ENCODE measurements at places on chromosomes 1 and 21.

GRCh38 chr1:105398909-105399308 is 1649.2 kb downstream of the AMY1C start:
- no peak for DNase-seq

DNA sequence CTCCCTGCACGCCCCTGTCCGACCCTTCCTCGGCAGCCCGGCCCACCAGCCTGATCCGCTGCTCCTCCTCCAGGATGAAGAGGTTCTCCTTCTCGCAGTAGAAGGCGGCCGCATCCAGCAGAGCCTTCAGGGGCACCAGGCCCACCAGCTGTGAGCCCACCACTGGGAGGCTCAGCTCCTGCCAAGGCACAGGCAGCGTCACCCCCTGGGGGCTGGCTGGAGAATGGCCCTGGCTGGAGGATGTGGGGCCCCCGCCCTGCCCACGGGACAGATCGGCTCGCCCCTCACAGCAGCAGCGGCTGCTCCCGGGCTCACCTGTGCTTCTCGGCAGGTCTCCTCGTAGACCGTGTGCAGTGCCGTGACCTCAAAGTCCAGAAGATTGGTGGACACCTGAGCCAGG is 5.3 kb downstream of the FTCD start:
- no peak for DNase-seq

- no peak for DNase-seq
Measured at GRCh38 chr1:60984062-60984799, 98.1 kb upstream of the NFIA start.

DNA sequence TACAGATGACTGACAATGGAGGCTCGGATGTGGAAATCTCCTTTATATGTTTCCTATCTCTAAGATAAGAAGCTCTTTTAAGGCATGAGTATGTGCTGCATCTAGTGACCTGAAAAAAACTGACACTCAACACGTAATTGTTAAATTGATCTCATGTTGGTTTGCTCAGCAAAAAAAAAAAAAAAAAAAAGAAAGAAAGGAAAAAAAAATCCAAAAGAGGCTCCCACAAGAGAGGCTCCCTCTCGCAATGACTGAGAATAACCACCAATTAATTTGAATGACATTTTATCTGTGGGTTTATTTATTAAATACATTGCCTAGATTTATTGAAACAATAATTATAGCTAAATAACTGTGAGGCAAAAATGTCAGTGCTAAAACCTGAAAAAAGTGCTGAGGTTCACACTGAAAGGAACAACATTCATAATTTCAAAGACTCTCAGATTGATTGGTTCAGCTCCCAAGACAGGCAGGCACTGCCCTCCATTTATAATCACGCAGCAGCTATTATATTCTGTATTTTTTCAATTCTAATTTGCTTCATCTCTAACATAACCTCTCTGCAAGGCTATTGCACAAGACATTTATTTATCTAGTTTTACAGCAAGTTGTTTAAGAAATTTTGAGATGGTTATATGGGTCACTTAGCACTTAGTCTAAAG is 184.5 kb upstream of the TMPRSS15 start:
- DNase-seq, result no peak

- DNase-seq, result no peak
Measured at GRCh38 chr1:25685938-25686665, 69.5 kb downstream of the MAN1C1 start.

DNA sequence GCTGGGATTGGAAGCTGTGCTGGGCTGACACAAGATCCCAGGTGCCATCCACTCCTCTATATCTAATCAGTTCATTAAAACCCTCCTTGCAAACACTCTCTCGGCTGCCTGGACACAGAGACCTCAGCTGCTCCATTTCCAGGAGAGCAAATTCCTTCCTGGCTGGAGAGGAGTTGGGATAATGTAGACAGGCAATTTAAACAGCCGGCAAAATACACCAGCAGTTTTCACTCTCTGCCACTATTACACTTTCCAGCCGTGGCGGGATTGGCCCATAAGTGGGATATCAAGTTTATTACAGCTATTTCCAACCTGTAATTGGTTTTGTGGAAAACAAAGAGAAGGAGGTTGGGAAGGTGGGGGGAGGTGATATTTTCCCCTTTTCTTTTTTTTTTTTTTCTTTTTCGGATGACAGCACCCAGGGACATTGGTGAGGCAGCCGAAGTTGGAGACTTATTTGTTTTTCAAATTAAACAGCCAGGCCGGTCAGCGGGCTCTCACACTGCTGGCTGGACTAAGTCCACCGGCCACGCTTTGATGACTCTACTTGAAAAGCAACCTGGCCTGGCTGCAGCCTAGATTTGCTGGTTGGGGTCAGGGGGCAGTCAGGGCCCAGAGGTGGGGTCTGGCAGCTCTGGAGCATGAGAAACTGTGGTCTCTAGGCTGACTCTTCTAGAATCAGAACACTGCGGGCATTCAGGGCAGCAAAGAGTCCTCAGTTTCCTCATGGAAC is 177.4 kb downstream of the IGSF21 start:
- DNase-seq, result no peak

DNA sequence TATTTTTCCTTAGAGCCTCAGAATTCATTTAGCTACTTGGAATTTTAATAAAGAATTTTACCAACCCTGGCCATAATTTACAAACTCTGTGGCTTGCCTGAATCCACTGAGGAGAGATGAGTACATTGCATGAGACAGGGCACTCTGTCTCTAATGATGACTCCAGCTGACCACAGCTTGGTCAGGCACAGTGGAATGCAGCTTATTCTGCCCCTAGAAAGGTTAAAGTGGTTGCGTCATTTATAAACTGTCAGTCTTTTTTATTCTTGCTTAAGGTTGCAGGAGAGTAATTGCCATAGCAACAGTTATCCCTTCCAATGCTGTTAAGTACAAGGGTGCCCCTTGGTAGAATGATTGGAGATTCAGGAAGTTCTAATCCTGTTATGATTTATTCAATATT is 28.3 kb downstream of the PDE4B start:
- no peak for DNase-seq

DNA sequence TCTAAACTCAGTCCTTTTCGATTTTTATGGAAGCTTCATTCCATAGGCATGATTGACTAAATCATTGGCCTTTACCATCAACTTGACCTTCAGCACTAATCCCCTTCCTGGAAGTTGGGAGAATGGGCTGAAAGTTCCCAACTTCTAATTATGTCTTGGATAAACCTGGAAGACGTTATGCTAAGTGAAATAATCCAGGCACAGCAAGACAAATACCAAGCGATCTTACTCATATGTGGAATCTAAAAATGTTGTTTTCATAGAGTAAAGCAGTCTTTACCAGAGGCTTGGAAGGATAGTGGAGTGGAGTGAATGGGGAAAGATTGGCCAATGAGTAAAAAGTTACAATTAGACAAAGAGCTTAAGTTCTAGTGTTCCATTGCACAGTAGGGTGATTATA is 1453.2 kb downstream of the PLA2G4A start:
- DNase-seq, result no peak

- DNase-seq, result no peak
Measured at GRCh38 chr1:155006601-155007101, 4.0 kb downstream of the ZBTB7B start.

- no peak for DNase-seq
Measured at GRCh38 chr1:197955486-197956394, 38.6 kb downstream of the LHX9 start.

- DNase-seq, result no peak
Measured at GRCh38 chr1:18315449-18315848, 165.3 kb upstream of the KLHDC7A start.

DNA sequence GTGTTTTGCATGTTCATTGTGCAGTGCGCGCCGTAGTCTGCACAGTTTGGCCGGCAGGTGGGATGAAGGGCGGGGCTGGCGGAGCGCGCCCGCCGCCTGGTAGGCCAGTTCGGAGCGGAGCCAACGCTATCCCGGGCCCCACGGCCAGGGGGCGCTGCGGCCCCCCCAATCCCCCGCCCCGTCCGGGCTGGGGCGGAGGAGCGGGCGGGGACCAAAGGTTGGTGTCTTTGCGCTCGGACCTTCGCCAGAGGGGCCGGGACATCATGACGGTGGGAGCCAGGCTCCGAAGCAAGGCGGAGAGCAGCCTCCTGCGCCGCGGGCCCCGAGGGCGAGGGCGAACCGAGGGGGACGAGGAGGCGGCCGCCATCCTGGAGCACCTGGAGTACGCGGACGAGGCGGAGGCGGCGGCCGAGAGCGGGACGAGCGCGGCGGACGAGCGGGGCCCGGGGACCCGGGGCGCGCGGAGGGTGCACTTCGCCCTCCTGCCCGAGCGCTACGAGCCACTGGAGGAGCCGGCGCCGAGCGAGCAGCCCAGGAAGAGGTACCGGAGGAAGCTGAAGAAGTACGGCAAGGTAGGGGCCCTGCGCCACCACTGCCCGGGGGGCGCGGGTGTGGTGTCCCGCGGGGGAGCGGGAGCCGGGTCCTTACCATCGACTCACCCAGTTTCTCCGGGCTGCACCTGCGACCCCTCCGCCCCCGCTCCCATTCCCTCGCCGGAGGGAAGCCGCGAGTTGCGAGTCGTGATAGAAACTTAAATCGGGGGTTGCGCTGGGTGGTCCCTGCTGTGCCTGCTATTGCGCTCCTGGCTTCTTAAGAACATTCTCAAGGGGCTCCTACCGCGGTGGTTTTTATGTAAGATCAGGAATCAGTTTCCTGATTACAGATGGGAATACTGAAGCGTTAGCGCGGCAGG is at the start of gene C1orf115:
C1orf115 (plus strand) TSS at position 224 of the 913 bp plus-strand sequence; CDS start at position 264, 40 bp downstream.
- DNase-seq, result peak; percentile 12

GRCh38 chr1:246631426-246631825 is 65.2 kb downstream of the CNST start:
- DNase-seq, result no peak

DNA sequence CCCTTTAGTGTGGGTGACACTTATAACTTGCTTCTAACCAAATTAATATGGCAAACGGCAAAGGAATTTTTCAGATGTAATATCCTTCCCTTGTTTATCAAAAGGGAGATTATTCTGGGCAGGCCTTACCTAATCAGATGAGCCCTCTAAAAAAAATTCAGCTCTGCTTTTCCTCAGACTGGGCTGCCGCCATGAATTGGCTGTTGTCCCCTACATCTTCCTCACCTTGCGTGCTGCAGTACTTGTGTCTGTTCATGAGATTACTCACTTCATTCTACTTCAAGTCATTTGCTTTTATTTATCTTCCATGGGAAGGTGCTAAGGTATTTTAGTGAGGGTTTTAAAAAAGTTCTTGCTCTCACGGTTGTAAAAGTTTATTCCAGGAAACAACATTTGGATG is 705.5 kb downstream of the KCNT2 start:
- no peak for DNase-seq

DNA sequence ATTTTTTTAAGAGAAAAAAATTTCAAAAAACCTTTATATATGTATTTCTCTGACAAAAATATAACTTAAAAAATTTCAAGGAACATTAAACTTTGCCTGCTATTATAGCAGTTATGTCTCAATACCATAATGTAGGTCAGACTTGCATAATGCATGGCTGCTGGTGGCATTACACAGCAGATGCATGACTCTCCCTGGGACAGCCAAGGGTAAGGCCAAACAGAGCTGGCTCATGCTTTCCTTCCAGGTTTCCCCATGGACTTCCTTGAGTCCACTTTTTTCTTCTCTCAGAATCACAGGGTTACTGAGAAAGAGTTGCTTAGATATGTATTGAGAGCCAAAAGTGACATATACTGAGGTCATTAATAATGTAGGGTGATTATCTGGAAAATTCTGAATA is 43.7 kb downstream of the RHOU start:
- no peak for DNase-seq

Measured in stimulated activated CD8-positive, alpha-beta memory T cell treated with anti-CD3 and anti-CD28 coated beads, Interleukin-7, amount 100 ng/mL, for 4 hours (primary cell).